ENCODE measurements at places on chromosomes 7 and 10. TPM values are rescaled to one million over a fixed set of nuclear protein-coding genes. Genes with fewer than 3 reads are reported as not detected.
A peak's percentile ranks its signal among the peaks of the same experiment; 100 is the strongest.

GRCh38 chr10:34231441-34232180 lies 583.5 kb downstream of the PARD3 start:
- no peak for DNase-seq

DNA sequence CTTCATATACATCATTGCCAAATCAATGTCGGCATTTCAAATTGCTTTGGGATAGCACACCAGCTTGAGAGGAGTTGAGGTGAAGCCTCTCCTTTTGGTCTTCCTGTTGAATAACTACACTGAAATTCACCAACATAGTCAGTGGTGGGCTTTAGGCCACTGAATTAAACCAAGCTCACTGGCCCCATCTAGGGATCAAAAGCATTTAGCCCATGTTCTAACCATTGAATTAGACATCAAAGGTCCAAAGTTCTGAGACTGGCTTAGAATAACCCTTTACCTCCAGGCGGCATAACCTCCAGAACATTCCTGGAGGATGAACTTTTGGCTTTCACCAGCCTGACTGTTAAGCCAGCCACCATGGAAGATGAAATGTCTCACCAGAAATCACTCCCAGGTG lies 54.6 kb downstream of the BPGM start:
- peak; percentile 72 for DNase-seq

The SPDYE2B gene
- total RNA-seq, result not detected

GRCh38 chr7:146655928-146656797 lies 539.6 kb downstream of the CNTNAP2 start:
- DNase-seq, result peak; percentile 13

DNA sequence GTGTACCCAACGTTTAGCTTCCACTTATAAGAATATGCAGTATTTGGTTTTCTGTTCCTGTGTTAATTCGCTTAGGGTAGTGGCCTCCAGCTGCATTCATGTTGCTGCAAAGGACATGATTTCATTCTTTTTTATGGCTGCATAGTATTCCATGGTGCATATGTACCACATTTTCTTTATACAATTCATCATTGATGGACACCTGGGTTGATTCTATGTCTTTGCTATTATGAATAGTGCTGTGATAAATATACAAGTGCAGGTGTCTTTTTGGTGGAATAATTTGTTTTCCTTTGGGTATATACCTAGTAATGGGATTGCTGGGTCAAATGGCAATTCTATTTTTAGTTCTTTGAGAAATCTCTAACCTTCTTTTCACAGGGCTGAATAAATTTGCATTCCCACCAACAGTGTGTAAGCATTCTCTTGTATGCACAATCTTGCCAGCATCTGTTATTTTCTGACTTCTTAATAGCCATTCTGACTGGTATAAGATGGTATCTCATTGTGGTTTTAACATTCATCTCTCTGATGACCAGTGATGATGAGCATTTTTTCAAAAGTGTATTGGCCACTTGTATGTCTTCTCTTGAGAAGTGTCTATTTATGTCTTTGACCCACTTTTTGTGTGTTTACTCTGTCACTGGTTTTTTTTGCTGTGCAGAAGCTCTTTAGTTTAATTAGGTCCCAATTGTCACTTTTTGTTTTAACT lies 72.5 kb upstream of the CC2D2B start:
- no peak for DNase-seq

- DNase-seq, result no peak
Observed at GRCh38 chr7:30176463-30177109, 41.8 kb downstream of the MTURN start.

DNA sequence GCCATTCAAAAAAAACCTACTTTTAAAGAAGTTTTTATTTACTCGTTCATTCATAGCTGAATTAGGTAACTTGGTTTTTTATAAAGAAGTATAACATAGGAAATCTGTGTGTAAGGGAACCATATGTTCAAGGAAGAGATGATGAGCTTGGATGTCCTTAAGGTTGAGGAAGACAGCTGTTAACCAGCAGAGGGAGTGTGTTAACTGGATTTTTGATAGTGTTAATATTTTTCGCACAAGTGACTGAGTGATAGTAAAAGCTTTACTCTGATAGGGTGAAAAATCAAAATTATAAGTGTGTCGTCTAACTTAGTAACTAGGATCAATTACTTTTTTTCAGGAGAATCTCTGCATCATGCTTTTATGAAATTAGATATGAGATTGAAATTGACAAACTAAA lies 134.7 kb downstream of the ARL5B start:
- DNase-seq, result peak; percentile 6

- DNase-seq, result no peak
Observed at GRCh38 chr10:59561477-59562121, 148.1 kb downstream of the SLC16A9 start.

- no peak for DNase-seq
Observed at GRCh38 chr7:112124061-112124766, 82.0 kb downstream of the DOCK4 start.

The LLCFC1 gene
- total RNA-seq, result not detected

GRCh38 chr7:51029131-51029530 lies 246.4 kb upstream of the GRB10 start:
- DNase-seq, result peak; percentile 33

The DKK1 gene
- total RNA-seq, result 355 TPM

The LRIT1 gene
- total RNA-seq, result not detected

DNA sequence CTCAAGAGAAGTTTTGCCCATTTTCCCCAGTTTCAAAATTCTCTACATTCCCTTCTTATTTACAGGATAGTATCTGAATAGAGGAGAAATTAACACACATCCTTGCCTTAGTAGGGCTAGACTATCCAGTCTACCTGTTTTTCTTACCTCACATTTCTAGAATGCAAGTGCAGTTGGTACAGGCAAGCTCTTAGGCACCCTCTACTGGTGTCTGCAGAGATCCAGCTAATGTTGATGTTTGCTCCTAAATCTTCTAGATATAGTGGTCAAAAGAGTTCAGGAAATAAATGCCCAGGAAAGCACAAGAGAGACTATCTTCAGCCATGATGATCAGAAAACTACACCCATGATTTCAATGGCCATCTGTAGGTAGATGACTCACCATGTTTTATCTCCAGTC lies 205.3 kb downstream of the HTR7 start:
- DNase-seq, result peak; percentile 54

The DPYSL4 gene
- 6.0 TPM for total RNA-seq

DNA sequence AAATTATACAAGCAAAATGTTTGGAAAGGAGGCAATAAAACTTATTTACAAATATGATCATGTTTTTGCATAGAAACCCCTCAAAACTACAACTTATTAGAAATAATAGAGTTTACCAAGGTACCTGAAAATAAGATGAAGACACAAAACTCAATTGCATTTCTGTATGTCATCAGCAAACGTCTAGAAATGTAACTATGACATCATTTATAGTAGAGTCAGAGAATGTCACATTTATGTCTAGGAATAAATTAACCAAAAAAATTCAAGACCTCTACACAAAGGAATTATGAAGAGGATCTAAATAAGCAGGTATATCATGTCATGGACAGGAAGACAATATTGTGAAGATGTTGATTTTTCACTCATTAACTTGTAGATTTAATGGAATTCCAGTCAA lies 81.1 kb downstream of the PALS2 start:
- DNase-seq, result no peak
